Stimulated activated CD4-positive, alpha-beta T cell treated with anti-CD3 and anti-CD28 coated beads, Interleukin-12 subunit alpha, Interleukin-12 subunit beta, amount 100 ng/mL, for 24 hours (primary cell): ENCODE measurements at places on chromosomes 3 and 15.

DNA sequence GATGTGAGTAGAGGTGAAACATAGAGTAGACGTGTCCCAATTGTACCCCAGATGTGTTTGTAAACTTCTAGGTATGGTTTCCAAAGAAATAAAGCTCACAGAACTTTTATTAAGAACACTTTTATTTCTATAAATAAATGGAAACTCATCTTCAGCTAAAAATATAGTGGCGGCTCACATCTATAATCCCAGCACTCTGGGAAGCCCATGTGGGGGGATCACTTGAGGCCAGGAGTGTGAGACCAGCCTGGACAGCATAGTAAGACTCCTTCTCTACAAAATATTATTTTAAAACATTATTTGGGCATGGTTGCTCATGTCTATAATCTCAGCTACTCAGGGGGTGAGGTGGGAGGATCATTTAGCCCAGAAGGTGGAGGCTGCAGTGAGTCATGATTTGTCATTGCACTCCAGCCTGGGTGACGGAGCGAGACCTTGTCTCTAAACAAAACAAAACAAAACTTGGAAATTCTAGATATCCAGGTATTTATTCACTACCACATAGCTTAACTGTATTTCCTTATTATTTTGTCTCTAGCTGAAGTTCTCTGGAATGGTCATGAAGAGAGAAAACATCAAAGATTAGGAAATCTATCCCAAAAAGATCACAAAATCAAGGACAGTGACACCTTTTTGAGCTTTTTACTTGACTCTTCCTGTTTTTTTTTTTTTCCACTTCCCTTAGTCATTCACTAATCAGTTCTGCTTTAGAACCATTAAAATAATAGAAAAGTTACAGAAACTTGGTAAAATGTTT is 258.1 kb downstream of the TIGIT start:
- DNase-seq: no peak

DNA sequence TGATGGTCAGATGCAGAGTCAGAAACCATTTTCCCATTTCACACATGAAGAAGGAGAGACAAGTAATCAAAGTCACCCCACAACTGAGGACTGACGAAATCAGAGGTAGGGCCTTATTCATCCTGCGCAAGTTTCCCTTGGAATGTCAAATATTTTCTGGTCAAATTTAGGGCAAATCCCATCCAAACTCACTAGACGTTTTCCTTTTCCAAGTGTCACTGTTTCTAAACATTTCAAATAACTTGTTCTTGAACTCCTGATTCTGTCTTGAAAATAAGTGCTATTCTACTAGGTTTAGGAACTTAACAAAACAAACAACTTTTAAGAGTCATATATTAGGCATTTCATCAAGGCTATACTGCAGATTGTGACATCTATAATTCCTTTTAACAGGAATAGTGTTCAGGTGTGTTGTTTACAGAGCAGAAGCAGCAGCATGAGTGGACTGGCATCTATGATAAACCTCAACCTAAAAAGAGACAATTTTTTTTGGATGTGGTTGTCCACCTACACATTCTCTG is 40.7 kb downstream of the SUMF1 start:
- no peak for DNase-seq

- DNase-seq: no peak
Measured at GRCh38 chr15:49737127-49737526, 116.3 kb downstream of the DTWD1 start.

DNA sequence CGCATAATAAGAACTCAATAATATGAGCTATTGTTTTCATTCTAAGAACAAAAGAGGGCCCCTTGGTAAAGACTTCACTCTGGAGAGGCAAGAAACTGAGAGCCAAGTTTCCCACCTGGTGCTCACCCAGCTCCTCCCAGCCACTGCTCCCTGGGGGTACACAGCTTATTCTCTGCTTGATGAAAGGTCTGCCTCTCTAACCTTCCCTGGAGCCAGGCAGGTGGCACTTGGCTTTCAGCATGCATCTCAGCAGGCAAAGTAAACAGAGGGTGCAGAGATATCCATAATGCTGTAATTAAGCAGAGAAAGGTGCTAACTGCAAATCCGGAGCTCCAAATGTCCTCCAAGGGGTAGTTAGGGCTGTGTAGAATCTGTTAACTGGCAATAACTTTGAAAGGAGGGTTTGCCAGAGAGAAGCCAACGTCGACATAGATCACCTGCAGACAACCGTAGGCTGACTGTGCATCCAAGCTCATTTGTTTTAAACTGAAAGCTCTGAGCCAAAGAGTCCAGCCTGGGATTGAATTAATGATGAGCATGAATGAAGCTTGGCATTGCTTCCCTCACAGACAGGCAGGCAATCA is 159.6 kb upstream of the PROK2 start:
- no peak for DNase-seq

DNA sequence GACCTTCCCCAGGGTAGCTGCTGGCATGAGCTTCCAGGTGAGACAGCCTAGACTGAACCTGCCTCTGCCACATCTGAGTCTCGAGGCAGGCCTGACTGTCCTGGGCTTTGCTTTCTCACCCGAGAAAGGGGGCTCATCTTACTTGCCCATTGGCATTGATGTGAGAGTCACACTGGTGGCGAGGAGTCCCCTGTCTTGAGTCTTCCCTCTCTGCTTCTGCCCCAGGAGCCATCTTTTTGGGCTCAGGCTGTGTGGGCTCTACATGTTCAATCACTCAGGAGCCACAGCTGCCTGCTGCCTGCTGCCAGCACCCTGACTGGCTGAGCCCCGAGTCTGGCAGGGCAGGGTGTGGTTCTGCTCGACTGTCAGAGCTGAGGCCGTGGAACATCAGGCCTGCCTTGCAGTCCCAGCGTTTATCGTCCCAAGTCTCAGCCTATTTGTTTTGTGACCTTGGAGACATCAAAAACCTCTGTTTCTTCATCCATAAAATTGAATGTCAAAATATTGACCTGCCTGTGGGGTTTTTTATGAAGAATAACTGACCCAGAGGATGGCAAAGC is 132.5 kb downstream of the DNAJB8 start:
- no peak for DNase-seq

- no peak for DNase-seq
Measured at GRCh38 chr3:147404800-147405230, 1.5 kb downstream of the ZIC4 start.

- DNase-seq: no peak
Measured at GRCh38 chr3:100265016-100265415, 4.2 kb downstream of the TBC1D23 start.

DNA sequence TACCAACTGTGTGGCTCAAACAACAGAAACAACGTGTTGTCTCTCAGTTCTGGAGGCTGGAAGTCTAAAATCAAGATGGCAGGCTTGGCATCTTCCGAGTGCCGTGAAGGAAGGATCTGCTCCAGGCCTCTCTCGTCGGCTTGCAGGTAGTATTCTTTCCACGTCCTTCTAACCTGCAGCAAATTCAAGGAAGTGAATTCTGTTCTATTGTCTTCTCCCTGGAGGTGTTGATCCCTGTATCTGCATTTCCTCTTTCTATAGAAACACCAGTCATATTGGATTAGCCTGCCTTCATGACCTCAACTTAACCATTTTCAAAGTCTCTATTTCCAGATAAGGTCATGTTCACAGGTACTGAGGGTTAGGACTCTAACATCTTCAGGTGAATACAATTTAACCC is 512.1 kb downstream of the GABRG3 start:
- DNase-seq: no peak

DNA sequence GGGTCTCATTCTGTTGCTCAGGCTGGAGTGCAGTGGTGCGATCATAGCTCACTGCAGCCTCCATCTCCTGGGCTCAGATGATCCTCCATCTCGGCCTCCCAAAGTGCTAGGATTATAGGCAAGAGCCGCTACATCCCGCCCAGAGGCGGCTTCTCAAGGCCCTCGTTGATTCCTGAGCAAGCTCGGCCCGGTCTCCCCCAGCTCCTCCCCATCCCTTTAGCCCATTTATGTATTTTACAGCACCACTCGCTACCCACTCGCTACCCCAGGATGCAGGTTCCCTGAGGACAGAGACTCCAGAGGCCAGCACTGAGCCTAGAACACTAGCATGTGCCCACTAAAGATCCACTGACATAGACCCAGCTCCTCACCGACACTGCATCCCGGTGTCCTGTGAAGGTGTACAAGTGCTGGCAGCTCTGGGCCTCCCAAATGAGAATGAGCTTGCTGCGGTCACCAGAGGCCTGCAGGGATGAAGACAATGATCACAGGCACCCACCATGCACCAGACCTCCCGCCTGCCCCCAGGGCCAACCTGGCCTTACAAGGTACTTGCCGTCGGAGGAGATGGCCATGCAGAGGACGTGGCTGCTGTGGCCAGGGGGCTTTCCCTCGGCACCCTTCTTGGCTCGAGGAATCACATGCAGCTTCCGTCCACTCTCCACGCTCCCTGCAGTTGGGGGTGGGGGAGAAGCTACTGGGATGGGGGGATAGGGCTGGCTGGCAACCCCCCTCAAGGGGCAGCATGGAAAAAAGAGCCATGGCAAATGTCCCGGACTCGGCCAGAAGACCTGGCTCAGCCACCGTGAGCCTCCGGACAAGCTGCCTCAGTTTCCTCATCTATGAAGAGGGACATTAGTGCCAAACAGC is 5.6 kb downstream of the RRP9 start:
- DNase-seq: no peak

- DNase-seq: no peak
Measured at GRCh38 chr15:60941448-60941847, 287.7 kb downstream of the RORA start.

GRCh38 chr3:99939876-99940275 is 122.2 kb downstream of the CMSS1 start:
- DNase-seq: no peak

- no peak for DNase-seq
Measured at GRCh38 chr15:73017987-73018386, 34.3 kb upstream of the NEO1 start.

- no peak for DNase-seq
Measured at GRCh38 chr3:89171687-89172545, 64.5 kb downstream of the EPHA3 start.

- no peak for DNase-seq
Measured at GRCh38 chr3:60743631-60744164, 507.6 kb downstream of the FHIT start.

DNA sequence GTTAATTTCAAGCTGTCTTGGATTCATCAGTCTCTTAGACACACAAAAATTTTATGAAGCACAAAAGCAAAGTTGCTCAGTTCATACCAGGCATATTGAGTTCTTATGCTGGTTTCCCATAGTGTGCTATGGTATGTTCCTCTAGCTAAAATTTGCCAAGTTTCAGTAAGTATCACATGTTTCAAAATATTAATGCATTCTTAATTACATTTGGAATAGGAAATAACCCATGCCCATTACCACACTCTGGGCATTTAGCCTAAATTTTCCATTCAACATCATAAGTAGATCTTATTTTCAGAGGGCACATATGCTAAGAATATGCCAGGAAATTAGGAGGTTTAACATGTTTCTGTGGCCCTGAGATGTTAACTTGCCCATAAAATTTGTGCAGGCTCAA is 289.9 kb downstream of the SHOX2 start:
- no peak for DNase-seq

GRCh38 chr3:187612656-187613055 is 57.5 kb downstream of the SST start:
- DNase-seq: no peak

GRCh38 chr3:45426161-45426560 is 37.8 kb downstream of the LARS2 start:
- no peak for DNase-seq

DNA sequence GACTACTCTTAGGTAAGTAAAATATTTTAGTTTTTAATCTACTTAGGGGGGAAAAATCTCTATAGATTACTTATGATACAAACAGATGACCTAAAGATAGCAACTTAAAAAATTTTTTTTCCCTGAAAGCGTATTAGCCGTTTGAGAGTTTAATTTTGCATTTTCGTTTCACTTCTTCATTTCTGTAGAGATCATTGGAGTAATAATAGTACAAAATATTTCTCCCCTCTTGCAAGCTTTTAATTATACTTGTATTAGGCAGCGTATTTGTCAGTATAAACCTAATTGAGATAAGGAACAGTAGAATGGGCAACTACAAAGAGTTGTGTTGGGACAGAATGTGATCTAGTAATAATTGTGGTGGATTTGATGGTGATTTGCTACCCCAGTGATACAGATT is 10.3 kb downstream of the SKIL start:
- no peak for DNase-seq

GRCh38 chr3:179036226-179036625 is 35.4 kb downstream of the ZMAT3 start:
- no peak for DNase-seq

GRCh38 chr3:12752809-12753208 is 6.2 kb downstream of the TMEM40 start:
- no peak for DNase-seq

- DNase-seq: no peak
Measured at GRCh38 chr3:129749692-129750091, 143.2 kb upstream of the PLXND1 start.

- no peak for DNase-seq
Measured at GRCh38 chr3:46361408-46362283, 7.7 kb downstream of the CCR2 start.

DNA sequence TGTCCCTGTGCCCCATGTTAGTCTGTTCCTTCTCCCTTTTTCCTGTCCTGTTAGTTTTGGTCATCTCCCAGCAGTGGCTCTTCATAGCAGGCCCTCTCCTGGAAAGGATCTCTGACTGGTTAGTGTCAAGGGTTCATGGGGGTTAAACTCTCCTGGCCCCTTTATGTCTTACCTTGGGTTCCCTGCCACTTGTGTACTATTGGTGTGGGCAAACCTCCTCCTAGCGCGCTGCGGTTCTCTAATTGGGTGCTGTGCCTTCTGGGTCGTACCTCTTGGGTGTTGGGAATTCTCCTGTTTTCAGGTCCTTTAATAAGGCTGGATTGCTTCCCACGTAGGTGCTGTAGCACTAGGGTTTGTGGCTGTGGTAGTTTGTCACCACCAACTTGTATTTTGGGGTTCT is 18.8 kb downstream of the GMPS start:
- DNase-seq: no peak

DNA sequence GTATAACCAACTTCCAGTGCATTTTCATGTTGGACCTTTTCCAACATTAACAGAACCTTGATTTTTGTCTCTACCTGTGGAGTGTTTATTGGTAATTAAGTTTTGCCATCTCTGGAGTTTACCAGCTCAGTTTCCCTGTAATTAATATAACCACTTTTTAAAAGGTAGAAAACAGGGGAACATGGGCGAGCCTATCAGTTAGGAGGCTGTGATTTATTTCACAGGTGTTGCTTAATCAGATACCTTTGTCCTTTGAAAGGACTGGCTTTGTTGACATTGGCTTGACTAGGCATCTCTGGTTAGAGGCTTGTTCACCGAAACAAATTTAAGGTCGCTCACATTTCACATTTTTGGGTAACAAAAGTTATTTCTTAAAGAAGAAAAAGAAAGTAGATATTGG is 622 bp downstream of the NAALADL2 start:
- no peak for DNase-seq

DNA sequence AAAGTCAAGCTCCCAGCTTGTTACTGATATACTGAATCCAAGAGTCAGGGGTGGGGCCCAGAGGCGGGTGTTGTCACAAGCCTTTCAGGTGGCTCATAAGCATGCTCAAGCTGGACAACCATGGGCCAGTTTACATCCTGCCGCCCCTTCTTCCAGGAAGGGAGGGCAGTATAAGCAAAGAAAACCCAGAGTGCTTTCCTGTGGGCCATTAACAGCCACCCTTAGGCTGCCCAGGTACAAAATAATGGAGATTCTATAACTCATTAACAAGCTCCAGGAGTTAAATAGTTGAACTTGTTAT is 183.2 kb downstream of the NTRK3 start:
- no peak for DNase-seq

- DNase-seq: no peak
Measured at GRCh38 chr3:14413381-14414071, 11.1 kb downstream of the SLC6A6 start.
